ENCODE measurements at places on chromosomes 5 and 9. TPM values are rescaled to one million over a fixed set of nuclear protein-coding genes. Genes with fewer than 3 reads are reported as not detected.

The TBC1D2 gene
- total RNA-seq, result 217 TPM

The SV2C gene
- total RNA-seq, result 0.22 TPM

The PCDHA9 gene
- 1.0 TPM for total RNA-seq

The ADGRV1 gene
- 40.5 TPM for total RNA-seq

The UCK1 gene
- total RNA-seq, result 36.7 TPM

GRCh38 chr5:53590759-53591158 is 30.3 kb downstream of the NDUFS4 start:
- no peaks in the 10 kb centered on the region for H3K27me3 ChIP-seq
- H3K27ac ChIP-seq, result no peak overlapping the region
- no peak for DNase-seq
- H3K4me1 ChIP-seq, result peaks cover 8% of the 10 kb centered on the region

GRCh38 chr9:89996116-89996515 is 391.3 kb downstream of the GADD45G start:
- no peaks in the 10 kb centered on the region for H3K36me3 ChIP-seq
- H3K4me3 ChIP-seq, result no peak overlapping the region
- H3K4me1 ChIP-seq, result peaks cover 45% of the 10 kb centered on the region
- H3K27me3 ChIP-seq, result no peaks in the 10 kb centered on the region
- DNase-seq, result no peak
- H3K27ac ChIP-seq, result no peak overlapping the region

GRCh38 chr9:37466037-37466709 is 923 bp upstream of the ZBTB5 start:
- peak overlapping the region; percentile 49 for H3K4me3 ChIP-seq
- peak; percentile 73 for DNase-seq
- H3K27ac ChIP-seq, result peak overlapping the region; percentile 97
- H3K4me1 ChIP-seq, result peaks cover 19% of the 10 kb centered on the region
- no peaks in the 10 kb centered on the region for H3K27me3 ChIP-seq
- no peaks in the 10 kb centered on the region for H3K36me3 ChIP-seq

GRCh38 chr5:108983461-108984092 is 235.9 kb downstream of the FER start:
- H3K4me1 ChIP-seq, result no peaks in the 10 kb centered on the region
- H3K36me3 ChIP-seq, result peaks cover 4% of the 10 kb centered on the region
- no peak overlapping the region for H3K27ac ChIP-seq
- H3K27me3 ChIP-seq, result no peaks in the 10 kb centered on the region

- H3K27ac ChIP-seq, result peak overlapping the region; percentile 44
- no peaks in the 10 kb centered on the region for H3K36me3 ChIP-seq
- no peak overlapping the region for H3K4me3 ChIP-seq
- H3K4me1 ChIP-seq, result peaks cover 17% of the 10 kb centered on the region
- H3K27me3 ChIP-seq, result no peaks in the 10 kb centered on the region
Observed at GRCh38 chr5:141853895-141854626, 24.1 kb downstream of the PCDH1 start.

DNA sequence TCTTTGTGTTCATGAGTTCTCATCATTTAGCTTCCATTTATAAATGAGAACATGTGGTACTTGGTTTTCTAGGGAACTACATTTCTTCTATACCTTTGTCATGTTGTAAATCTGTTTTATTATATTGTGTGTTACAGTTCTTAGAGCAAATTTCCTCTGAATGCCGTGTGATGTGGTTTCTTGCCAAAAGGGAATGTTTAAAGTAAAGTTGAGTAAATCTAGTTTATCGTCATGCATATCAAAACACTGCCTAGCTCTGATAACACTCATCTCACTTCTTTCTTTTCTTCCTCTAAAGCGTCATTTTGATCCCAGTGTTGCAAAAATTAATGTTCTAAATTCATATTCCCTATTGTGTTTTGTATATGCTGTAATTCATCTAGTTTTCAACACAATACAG is 295.4 kb upstream of the HAPLN1 start:
- H3K36me3 ChIP-seq, result no peaks in the 10 kb centered on the region
- H3K27ac ChIP-seq, result no peak overlapping the region
- DNase-seq, result no peak
- no peaks in the 10 kb centered on the region for H3K27me3 ChIP-seq

GRCh38 chr9:112081918-112082729 is 93.0 kb downstream of the SUSD1 start:
- H3K27ac ChIP-seq, result no peak overlapping the region
- H3K36me3 ChIP-seq, result no peaks in the 10 kb centered on the region
- no peaks in the 10 kb centered on the region for H3K4me1 ChIP-seq
- no peaks in the 10 kb centered on the region for H3K27me3 ChIP-seq

GRCh38 chr5:167573370-167574127 is 717.9 kb upstream of the WWC1 start:
- no peak for DNase-seq
- no peak overlapping the region for H3K27ac ChIP-seq
- H3K4me3 ChIP-seq, result peak overlapping the region; percentile 14
- peaks cover 9% of the 10 kb centered on the region for H3K4me1 ChIP-seq

DNA sequence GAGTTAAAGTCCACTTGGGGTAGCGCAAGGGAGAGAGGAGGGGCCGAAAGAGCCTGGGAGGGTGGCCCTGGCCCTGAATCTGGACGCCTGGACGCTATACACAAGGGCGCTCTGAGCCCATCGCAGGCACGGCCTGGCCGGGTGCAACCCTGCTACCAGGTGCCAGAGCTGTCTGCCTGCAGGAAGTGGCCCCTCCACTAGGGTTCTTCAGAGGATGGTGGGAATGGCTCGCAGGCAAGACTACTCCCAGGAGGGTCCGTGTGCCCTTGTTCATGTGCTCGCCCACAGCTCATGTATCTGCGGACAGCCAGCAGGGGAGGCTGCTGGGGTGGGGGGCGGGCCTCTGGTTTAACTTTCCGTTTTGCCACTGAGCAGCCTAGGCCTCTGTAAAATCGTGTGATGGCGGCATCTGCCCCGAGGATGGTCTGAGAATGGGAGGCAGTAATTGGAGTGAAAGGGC is 1.4 kb upstream of the NKD2 start:
- H3K27me3 ChIP-seq, result peaks cover 6% of the 10 kb centered on the region
- no peaks in the 10 kb centered on the region for H3K36me3 ChIP-seq
- no peak overlapping the region for H3K4me3 ChIP-seq
- DNase-seq, result no peak
- H3K27ac ChIP-seq, result peak overlapping the region; percentile 27
- H3K4me1 ChIP-seq, result peaks cover 33% of the 10 kb centered on the region

Data from upper lobe of left lung (tissue), 6 donors.